ENCODE measurements at places on chromosomes 11 and 22. TPM values are rescaled to one million over a fixed set of nuclear protein-coding genes. Genes with fewer than 3 reads are reported as not detected.

Gene TSSK2
- polyA plus RNA-seq, result not detected

Gene H19
- polyA plus RNA-seq, result 8.9 TPM

Gene MMP13
- not detected for polyA plus RNA-seq

Gene SIDT2
- polyA plus RNA-seq, result 27.2 TPM

Gene CNGA4
- polyA plus RNA-seq, result not detected

Gene FAM227A
- 0.69 TPM for polyA plus RNA-seq

GRCh38 chr11:77278595-77279506, 22.6 kb downstream of the GDPD4 start:
- DNase-seq, result peak; percentile 58

GRCh38 chr11:103648670-103649400, 387.6 kb upstream of the DDI1 start:
- no peak for DNase-seq

GRCh38 chr11:17343907-17344306, 7.7 kb upstream of the NCR3LG1 start:
- peak; percentile 91 for DNase-seq

DNA sequence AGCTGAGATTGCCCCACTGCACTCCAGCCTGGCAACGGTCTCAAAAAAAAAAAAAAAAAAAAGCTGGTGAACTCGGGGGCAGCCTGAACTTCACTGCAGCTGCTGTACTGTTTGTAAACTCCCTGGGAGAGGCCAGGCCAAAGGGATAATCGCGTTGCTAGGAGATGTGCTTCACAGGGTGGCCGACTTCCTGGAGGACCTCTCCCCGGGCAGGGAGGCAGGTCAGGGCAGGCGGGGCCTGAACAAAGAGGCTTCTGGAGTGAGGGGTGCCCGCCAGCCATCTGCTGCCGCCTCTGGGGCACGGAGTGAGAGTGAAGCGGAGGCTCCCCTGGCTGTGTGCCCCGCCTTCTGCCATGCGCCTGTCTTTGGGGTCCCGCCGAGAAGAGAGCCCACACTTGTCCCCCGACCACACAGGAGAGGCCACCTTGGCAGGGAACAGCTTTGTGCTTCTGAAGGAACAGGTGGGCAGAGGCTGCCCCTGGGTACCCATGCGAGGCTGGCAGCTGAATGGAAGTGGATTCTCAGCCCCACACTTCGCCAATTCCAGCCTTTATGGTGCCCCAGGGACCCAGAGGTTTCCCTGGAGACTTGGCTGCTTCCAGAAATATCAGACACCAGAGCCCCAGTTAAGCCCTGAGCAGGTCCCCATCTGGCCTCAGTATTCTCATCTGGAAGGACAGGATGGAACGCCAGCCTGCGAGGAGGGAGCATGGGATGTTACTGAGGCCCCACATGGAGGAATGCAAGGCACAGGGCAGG, 29.6 kb downstream of the TMEM184B start:
- peak; percentile 27 for DNase-seq

- DNase-seq, result peak; percentile 6
Observed at GRCh38 chr22:36925388-36926290, 12.2 kb downstream of the CSF2RB start.

GRCh38 chr11:134207538-134208239, 16.1 kb downstream of the NCAPD3 start:
- peak; percentile 21 for DNase-seq
